ENCODE measurements at places on chromosomes 5 and 9. TPM values are rescaled to one million over a fixed set of nuclear protein-coding genes. Genes with fewer than 3 reads are reported as not detected.
A peak's percentile ranks its signal among the peaks of the same experiment; 100 is the strongest.

DNA sequence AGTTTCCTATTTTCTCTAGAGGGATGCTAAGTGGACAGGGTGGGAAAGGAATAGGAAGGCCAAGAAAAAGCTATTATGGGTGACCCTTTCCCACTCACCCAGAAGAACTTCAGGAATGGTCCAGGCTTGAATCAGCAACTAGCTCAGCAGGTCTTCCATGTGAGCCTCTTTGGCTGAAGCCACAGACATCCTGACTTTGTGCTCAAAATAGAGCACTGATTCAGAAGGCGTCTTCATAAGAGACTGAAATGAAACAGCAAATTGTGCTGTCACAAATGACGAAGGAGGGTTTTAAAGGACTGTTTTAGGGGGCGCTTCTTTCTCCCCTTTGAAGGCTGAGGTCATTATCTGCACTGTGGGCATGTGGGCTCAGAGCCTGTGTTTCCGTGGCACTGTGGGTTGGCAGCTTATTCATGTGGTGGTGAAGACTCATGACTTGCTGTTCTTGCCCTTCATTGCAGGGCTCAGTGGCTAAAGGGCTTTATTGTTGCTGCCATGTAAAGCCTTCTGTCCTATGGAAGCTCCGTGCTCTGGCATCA, 65.8 kb upstream of the NFIL3 start:
- H3K27ac ChIP-seq: no peak overlapping the region
- H3K27me3 ChIP-seq: no peaks in the 10 kb centered on the region
- no peaks in the 10 kb centered on the region for H3K4me1 ChIP-seq
- H3K4me3 ChIP-seq: no peak overlapping the region

DNA sequence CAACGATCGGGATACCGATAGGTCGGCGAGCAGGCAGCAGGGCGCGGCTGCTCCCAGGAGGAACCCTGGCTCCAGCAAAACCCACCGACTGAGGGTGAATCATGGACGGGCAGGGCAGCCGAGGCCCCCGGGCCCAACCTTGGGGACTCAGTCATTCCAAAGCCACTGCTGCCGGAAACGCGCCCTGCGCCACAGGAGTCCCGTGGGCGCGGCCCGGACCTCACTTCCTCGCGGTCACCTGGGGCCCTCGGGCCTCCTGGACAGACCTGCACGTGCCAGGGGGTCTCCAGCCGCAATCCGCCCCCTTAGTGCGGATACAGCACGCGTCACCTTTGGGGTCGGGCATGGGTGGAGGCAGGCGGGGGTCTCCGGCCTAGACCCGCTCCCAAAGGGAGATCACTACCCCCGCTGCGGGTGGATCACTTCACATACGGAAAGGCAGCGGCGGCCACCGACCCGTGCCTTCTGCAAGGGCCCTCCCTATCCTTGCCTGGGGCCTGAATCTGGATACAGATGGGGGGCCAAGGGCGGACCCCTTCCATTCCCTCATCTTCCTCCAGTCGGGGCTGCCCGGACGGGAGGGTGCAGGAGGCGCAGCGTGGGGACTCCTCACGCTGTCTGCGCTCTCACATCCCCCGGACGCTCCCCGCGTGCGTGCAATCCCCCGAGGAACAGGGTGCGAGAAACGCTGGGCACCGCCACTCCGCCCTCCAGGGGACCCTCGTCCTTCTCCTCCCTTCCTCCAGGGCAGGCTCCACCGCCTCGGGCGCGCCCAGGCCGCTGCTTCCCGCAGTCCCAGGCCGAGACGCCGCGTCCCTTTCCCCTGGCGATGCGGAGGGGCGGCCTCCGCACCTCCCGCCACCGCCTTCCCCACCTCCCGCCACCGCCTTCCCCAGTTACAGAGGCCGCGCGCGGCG, 586 bp downstream of the TXN start:
- peak; percentile 82 for DNase-seq
- H3K27me3 ChIP-seq: no peaks in the 10 kb centered on the region
- no peaks in the 10 kb centered on the region for H3K4me1 ChIP-seq
- H3K4me3 ChIP-seq: peak overlapping the region; percentile 95
- H3K36me3 ChIP-seq: peaks cover 3% of the 10 kb centered on the region

Gene ZNF79
- polyA plus RNA-seq: 3.5 TPM

DNA sequence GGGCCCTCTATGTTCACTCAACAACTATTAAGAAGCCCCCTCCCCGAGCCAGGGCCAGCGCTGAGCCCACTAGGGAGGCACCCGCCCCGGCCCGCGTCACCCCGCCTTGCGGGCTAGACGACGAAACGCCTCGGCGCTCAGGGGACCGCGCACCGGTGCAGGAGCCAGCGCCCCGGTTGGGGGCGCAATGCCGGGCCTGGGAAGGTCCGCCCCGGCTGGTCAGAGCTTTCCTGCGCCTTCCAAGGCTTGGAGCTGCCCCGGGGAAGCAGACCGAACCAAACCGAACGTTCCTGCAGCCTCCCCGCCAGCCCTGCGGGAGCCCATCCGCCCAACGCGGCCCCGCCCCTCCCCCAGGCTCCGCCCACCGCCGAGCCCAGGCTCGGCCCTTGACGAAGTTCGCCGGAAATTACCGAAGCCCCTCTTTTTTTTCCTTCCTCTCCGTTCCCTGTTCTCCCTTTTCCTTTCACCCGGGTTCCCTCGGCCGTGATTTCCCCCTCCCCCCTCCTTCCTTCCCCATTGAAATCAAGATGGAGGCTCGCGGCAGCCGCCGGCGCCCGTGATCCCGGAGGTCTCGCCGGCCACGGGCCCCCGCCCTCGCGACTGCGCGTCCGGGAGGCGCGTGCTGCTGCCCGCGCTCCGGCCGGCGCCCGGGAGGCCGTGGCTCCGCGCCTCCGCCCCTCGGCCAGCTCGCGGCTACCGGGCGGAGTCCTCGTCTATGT, at the start of gene TRIO:
Gene TRIO, plus strand, starts transcription at position 516 of the 719 bp plus-strand sequence. CDS start 384 bp downstream, outside the sequence.
- peak; percentile 96 for DNase-seq
- peak within 1 kb of the TSS; percentile 87 for H3K4me3 ChIP-seq

GRCh38 chr5:31763424-31763823, 124.5 kb downstream of the PDZD2 start:
- H3K4me3 ChIP-seq: no peak overlapping the region
- no peaks in the 10 kb centered on the region for H3K36me3 ChIP-seq
- no peaks in the 10 kb centered on the region for H3K4me1 ChIP-seq
- peak; percentile 18 for DNase-seq

DNA sequence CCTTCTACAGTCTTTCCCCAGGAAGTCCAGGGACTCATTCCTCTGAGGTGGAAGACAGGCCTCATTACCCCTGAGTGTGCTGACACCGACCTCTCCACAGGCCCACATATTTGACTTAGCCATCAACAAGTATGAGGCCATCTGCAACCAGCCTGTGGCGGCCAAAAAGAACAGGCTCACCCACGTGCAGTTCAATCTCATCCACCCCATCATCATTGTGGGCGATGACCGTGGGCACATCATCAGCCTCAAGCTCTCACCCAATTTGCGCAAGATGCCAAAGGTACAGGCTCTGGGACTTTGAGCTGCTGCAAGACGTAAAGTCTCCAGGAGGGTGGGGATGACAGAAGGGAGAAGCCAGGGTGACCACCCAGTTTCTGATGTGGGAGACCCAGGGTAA, 5.6 kb downstream of the ENHO start:
- peak; percentile 46 for DNase-seq
- no peaks in the 10 kb centered on the region for H3K36me3 ChIP-seq
- no peak overlapping the region for H3K4me3 ChIP-seq
- no peaks in the 10 kb centered on the region for H3K4me1 ChIP-seq
- H3K27me3 ChIP-seq: no peaks in the 10 kb centered on the region

DNA sequence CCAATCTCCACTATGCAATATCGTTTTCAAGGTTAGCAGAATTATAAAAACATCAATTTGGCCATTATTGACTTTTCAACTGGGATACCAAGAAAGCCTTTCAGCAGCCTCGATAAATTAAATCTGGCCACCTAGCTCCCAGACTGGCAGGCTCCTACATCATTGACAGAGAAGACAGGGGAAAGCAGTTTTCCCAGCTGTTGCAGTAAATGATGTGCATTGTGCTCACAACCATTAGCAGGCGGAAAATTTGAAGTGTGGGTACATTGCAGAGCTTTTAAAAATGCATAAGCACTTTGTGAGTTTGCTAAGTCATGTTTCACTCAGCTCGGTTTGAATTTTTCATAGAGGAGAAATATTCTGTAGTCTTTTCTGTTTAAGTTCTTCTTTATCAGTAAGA, 297.9 kb downstream of the KCTD16 start:
- H3K36me3 ChIP-seq: no peaks in the 10 kb centered on the region
- H3K27me3 ChIP-seq: no peaks in the 10 kb centered on the region
- H3K4me3 ChIP-seq: no peak overlapping the region
- no peak overlapping the region for H3K27ac ChIP-seq

Gene CCNJL
- polyA plus RNA-seq: 18.7 TPM

GRCh38 chr9:113755433-113755832, 120.7 kb upstream of the ZNF618 start:
- no peaks in the 10 kb centered on the region for H3K36me3 ChIP-seq
- no peak overlapping the region for H3K4me3 ChIP-seq
- DNase-seq: no peak
- no peak overlapping the region for H3K27ac ChIP-seq
- no peaks in the 10 kb centered on the region for H3K4me1 ChIP-seq

DNA sequence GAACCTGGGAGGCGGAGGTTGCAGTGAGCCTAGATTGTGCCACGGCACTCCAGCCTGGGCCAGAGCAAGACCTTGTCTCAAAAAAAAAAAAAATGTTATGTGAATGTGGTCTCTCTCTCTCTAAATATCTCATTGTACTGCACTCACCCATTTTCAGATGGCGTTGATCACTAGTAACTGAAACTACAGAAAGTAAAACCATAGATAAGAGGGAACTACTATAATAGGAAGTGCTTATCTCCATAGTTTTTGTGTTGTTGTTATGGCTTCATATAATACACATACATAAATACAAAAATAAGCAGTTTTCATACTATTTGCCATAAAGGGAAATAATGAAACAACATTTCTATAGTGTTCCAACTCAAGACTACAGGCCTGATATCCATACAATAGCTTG, 9.1 kb downstream of the IL31RA start:
- no peaks in the 10 kb centered on the region for H3K36me3 ChIP-seq
- H3K4me3 ChIP-seq: no peak overlapping the region
- H3K4me1 ChIP-seq: no peaks in the 10 kb centered on the region
- no peak for DNase-seq
- H3K27me3 ChIP-seq: no peaks in the 10 kb centered on the region
- no peak overlapping the region for H3K27ac ChIP-seq

DNA sequence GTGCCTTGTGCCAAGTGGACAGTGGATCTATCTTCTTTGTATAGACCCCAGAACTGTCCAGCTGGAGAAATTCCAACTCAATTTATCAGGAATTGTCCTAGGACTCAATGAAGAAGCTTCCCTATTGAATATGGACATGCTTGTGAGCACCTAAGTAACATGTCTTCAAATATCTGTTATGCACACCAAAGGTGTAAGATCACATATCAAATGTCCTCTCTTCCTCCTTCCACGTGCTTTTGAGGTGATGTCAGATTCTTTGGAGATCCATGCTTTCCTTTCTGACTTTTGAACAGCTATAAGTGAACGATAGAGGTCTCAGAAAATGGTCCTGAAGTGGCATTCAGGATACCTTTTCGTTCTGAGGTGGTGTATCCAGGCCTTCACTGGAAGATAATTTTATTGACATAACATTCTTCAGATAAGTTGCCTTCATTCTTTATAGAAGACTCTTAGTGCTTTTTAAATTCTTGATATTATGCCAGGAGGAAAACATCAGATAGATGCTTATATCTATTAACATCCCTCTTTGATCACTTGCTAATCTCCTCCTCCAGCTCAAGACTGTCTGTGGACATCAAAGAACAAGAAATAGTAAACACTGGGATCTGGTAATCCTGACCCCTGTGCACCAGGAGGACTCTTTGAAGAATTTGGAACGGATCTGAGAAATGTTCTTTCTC, 246.4 kb downstream of the SMARCA2 start:
- no peaks in the 10 kb centered on the region for H3K36me3 ChIP-seq
- H3K27me3 ChIP-seq: no peaks in the 10 kb centered on the region
- no peak overlapping the region for H3K4me3 ChIP-seq
- H3K4me1 ChIP-seq: no peaks in the 10 kb centered on the region
- no peak overlapping the region for H3K27ac ChIP-seq

- no peaks in the 10 kb centered on the region for H3K36me3 ChIP-seq
- H3K4me3 ChIP-seq: no peak overlapping the region
- H3K27ac ChIP-seq: no peak overlapping the region
- peaks cover 1% of the 10 kb centered on the region for H3K4me1 ChIP-seq
- no peak for DNase-seq
Observed at GRCh38 chr9:36991516-36992134, 42.4 kb downstream of the PAX5 start.

- DNase-seq: no peak
- H3K27me3 ChIP-seq: no peaks in the 10 kb centered on the region
- H3K4me3 ChIP-seq: no peak overlapping the region
- H3K4me1 ChIP-seq: no peaks in the 10 kb centered on the region
- no peak overlapping the region for H3K27ac ChIP-seq
Observed at GRCh38 chr9:81777482-81777881, 88.1 kb upstream of the TLE1 start.

Gene ASS1
- polyA plus RNA-seq: 369 TPM

Gene ADAMTSL2
- polyA plus RNA-seq: 0.60 TPM

DNA sequence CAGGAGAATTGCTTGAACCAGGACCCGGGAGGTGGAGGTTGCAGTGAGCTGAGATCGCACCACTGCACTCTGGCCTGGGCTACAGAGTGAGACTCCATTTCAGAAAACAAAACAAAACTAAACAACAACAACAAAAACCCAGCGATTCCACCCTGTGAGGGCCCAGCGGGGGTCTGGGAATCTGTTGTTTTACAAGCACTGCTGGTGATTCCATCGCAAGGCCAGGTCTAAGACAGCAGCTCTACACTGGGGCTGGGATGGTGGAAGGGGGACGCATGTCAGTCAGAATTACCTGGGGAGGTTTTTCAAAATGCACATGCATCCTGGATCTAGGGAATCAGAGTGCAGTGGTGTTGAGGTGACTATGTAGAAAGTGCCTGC, 90.9 kb downstream of the ANKRD55 start:
- DNase-seq: no peak
- H3K36me3 ChIP-seq: no peaks in the 10 kb centered on the region
- no peaks in the 10 kb centered on the region for H3K27me3 ChIP-seq
- no peaks in the 10 kb centered on the region for H3K4me1 ChIP-seq

DNA sequence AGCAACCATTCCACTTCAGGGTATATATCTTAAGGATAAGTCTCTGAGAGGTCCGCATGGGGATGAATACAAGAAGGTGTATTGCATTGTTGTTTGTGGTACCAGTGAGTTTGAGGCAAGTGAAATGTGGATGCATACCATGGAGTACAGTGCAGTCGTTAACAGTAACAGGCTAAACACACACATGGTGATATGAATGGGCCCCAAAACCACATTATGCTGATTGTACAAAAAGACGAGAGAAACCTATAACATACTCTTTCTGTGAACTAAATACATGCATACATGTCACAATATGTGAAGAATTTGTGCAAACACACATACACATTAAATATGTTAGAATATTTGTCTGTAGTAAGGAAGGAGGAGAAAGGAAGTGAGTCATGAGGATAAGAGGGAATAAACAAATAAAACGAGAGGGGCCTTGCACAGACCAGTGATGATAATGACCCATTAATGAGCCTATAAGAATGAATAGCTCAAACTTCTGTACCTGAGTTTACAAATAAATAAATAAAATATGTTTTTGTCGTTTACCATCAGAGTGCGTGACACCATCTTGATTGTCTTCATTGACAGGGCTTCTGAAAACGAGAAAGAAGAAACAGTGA, 66.5 kb upstream of the RICTOR start:
- H3K27me3 ChIP-seq: no peaks in the 10 kb centered on the region
- H3K4me1 ChIP-seq: no peaks in the 10 kb centered on the region
- H3K27ac ChIP-seq: no peak overlapping the region
- DNase-seq: no peak
- H3K4me3 ChIP-seq: no peak overlapping the region

Gene CATSPER3
- polyA plus RNA-seq: 0.57 TPM

Gene PAEP
- not detected for polyA plus RNA-seq

- no peak for DNase-seq
- H3K36me3 ChIP-seq: no peaks in the 10 kb centered on the region
- no peaks in the 10 kb centered on the region for H3K27me3 ChIP-seq
- H3K27ac ChIP-seq: no peak overlapping the region
- no peaks in the 10 kb centered on the region for H3K4me1 ChIP-seq
Observed at GRCh38 chr5:60765019-60765709, 65.2 kb upstream of the DEPDC1B start.
